ENCODE measurements at places on chromosomes 6 and 20.

GRCh38 chr20:45019027-45019761 lies 52.9 kb downstream of the STK4 start:
- peak; percentile 33 for DNase-seq

GRCh38 chr20:44217342-44218092 lies 6.9 kb upstream of the OSER1 start:
- DNase-seq = peak; percentile 62

DNA sequence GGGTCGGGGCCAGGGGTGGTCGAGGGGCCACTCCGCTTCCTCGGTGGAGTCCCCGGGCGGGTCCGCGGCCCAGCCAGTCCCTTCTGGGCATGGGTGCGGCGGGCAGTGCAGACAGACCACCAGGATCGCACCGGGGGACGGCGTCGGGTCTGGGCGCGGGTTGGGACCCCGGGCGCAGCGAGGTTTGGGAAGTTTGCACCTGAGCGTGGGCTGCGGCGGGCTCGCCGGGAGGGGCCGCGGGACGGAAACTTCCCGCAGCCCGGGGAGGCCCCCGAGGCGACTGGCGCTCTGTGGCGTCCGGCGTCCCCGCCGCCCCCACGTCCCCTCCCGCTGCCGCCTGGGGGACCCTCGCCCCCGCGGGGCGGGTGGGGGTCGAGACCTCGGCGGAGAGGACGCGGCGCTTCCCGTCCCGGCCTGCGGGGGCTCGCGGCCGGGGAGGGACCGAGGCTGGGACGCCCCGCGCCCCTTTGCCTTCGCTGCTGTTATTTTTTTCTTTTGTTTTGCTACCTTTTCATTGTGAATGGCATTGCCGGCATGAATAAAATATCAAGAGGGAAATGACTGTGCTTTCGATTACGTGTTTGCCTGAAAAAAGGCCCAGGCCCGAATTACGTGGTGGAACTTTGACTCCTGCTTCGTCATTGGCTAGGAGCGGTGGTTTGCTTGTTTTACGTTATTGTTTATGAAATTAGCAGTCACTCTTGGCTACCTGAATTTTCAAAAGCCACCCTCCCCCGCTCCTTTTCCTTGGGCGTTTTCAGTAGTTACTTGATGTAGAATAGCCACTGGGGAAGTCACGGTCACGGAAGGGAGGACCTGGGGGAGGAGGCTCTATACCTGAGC lies 703 bp downstream of the SNX9 start:
- peak; percentile 60 for DNase-seq

DNA sequence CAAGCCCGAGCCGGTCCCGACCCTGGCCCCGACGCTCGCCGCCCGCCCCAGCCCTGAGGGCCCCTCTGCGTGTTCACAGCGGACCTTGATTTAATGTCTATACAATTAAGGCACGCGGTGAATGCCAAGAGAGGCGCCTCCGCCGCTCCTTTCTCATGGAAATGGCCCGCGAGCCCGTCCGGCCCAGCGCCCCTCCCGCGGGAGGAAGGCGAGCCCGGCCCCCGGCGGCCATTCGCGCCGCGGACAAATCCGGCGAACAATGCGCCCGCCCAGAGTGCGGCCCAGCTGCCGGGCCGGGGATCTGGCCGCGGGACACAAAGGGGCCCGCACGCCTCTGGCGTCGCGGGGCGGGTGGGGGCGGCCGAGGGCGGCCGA lies 37.5 kb downstream of the YTHDF1 start:
- no peak for DNase-seq

DNA sequence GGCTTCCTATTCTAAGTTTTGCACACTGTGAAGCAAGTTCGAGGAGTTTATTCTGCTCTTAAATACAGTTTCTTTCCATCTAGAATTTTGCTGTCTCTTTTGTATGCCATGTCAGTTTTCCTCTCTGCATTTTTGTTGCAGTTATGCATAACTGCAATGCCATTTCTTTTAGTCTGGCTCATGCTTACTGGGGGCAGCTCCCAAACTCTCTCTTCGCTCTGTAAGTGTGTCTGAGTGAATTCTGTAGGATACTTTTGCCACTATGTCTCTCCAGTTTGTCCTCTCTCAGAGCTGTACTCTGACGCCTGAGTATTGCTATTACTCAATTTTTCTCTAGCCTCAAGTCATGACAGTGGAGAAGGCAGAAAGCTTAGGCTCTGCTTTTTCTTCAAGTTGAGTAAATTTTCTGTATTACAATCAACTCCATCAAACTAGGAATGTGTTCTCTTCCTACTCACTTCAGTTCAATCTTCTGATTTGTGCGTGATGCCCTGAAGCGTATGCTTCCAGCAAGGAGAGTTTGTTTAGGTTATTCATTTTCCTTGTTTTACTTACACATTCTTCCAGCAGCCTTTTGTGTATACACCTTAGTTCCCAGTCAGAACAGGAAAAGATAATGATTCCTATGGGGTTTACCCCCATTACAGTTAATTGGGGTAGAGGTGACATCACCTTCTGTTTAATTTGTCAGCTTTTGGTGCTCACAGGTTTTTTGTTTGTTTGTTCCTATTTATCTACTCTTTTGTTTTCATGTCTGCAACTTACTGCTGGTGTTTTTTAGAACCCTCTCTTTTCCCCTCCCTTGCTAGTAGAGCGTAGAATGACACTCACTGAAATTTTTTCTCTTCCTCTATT lies 430.9 kb downstream of the BCKDHB start:
- peak; percentile 51 for DNase-seq

- no peak for DNase-seq
These were observed 151.3 kb upstream of the ZFP64 start for GRCh38 chr20:52342913-52343312.

DNA sequence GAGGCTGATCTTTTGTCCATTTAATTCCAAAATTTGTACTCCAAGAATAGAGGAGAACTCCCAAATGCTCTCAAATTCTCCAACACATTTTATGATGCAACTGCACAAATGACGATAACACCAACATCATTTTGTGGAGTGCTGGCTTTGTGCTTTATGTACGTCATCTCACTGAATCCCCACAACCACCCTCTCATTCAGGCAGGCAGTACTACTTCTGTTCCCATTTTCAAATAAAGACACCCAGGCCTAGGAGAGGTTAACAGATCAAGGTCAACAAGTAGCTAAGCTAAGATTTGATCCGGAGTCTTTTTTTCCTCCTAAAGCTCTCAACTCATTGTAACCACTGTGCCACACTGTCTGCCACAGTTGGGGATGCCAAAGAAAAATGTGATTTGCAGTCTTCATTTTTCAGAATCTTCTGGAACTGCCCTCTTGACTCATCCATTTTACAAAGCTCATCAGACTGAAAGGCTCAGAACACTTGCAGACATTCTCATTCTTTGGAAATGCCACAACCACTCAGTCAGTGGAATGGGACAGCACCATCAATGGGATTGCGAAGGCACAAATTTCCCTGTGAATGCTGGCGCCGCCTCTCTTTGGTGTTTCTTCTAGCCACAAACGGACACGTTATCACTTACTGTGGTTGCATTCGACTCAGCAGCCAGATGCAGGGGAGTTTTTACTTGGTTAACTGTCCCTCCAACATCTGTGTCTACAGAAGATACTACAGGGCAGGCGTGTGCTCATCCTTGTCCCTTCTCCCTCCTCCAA lies 184.4 kb downstream of the GJA10 start:
- DNase-seq = peak; percentile 29
